ENCODE measurements at places on chromosomes 11 and 22.

DNA sequence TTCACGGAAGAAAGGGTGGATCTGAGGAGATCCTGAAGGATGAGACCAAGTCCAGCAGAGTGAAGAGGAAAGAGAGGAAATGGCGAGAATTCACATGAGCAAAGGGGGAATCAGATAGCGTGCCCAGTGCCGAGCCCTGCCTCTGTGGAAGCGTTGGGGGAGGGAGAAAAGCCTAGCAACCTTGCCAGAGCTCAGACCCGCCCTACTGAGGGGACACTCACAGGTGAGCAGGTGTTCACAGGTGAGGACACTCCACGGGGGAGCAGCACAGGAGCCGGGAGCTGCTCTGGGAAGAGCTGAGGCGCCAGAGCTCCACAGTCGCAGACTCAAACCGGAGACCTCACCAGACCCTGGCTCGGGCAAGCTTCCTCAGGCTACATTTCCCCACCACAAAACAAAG lies 56.2 kb downstream of the MICAL3 start:
- no peak for DNase-seq

GRCh38 chr11:79486242-79486984 lies 45.6 kb upstream of the TENM4 start:
- no peak for DNase-seq

DNA sequence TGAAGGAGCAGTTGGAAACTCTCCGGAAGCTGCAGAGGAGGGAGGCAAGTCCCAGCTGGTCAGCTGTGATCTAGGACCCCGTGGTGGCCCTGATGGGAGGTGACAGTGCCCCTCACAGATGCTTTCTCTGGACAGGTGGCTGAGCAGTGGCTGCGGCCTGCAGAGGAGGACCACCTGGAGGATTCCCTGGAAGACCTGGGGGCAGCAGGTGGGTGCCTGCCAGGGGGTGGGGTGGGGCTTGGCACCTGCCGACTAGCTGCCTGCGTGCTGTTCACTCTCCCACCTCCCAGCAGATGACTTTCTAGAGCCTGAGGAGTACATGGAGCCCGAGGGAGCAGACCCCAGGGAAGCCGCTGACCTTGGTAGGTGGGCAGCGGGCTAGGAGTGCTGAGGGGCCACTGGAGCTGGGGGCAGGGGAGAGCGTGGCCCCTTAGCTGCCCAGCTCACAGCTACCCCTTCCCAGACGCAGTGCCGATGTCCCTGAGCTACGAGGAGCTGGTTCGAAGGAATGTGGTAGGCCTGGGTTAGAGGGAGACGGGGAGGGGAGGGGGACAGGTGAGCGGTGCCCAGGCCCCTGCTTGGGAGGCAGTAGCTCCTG lies 3.1 kb downstream of the SCO2 start:
- no peak for DNase-seq

- DNase-seq, result no peak
Observed at GRCh38 chr11:123457187-123457770, 27.2 kb downstream of the GRAMD1B start.

DNA sequence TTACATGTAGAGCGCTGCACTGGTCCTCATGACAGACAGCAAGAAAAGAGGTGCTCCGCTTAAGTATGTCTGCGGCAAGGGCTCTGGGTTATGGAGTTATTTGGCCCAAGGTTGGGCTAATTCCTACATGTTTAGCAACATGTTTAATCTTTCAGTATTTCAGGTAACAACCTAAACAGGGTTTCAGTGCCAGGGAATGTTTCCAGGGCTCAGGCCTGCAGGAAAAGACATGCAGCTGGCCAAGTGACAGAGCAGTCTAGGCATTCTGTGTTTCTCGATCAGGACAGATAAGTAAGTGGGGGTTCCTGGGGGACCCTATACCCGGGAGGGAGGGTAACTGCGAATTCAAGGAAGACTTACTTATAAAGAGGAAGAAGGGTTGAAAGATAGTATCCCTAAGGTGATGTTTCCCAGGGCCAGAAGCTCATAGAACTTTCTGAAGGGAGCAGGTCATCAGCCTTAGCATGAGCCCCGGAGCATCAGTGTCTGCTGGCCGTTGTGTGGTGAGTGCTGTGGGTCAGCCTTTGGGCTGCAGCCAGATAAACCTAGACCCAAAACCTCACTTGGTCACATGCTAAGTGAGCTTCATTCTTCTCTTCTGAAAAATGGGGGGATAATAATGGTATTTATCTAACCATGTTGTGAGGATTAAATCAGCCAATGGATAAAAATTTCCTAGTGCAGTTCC lies 18.4 kb downstream of the KCNJ5 start:
- DNase-seq, result no peak

Data from AG04450 (cell line).